ENCODE measurements at places on chromosomes 4 and X.

GRCh38 chr4:10746371-10747171 is 62.0 kb upstream of the CLNK start:
- no peak for DNase-seq

GRCh38 chrX:19911784-19912183 is 24.4 kb upstream of the SH3KBP1 start:
- no peak for DNase-seq

DNA sequence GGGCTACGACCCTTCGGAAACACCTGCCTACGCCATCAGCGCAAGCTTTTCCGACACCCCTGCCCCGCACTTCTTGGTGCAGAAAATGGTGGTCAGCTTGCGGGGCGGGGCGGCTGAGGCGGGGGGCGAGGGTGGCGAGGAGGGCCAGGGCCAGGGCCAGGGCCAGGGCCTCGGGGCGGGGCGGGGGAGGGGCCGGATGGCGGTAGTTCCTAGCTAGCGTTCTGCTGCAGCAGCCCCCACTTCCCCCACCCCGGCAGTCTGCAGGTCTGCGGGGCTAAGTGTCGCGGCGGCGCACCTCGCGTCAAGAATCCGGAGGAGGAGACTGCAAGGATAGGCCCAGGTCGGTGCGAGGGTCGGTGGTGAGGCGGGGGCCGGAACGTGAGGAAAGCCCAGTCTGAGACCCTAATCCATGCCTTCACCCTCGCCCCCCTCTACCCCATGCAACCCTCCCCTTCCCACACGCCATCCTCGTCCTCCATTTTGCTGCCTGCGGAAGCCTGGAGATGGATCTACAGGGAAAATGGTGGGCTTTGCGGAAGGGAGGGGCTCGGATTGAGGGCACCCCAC is 600 bp downstream of the BEX4 start:
- DNase-seq: no peak

GRCh38 chr4:36280555-36280954 is 861 bp upstream of the DTHD1 start:
- DNase-seq: no peak

Measured in retinal pigment epithelial cell (primary cell).